Caki2 (cell line): ENCODE measurements at places on chromosomes 4 and X.

- no peak for DNase-seq
These were observed 56.8 kb downstream of the TRPC5 start for GRCh38 chrX:112025753-112026152.

GRCh38 chr4:181968371-181968770 is 274.8 kb upstream of the TENM3 start:
- no peak for DNase-seq

DNA sequence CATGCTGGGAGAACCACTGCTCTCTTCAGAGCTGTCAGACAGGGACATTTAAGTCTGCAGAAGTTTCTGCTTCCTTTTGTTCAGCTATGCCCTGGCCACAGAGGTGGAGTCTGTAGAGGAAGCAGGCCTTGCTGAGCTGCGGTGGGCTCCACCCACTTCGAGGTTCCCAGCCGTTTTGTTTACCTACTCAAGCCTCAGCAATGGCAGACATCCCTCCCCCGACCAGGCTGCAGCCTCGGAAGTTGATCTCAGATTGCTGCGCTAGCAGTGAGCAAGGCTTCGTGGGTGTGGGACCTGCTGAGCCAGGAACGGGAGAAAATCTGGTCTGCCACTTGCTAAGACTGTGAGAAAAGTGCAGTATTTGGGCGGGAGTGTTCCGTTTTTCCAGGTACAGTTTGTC is 118.9 kb downstream of the SLC10A6 start:
- DNase-seq = no peak

GRCh38 chr4:181330654-181331201 is 912.5 kb upstream of the TENM3 start:
- no peak for DNase-seq

DNA sequence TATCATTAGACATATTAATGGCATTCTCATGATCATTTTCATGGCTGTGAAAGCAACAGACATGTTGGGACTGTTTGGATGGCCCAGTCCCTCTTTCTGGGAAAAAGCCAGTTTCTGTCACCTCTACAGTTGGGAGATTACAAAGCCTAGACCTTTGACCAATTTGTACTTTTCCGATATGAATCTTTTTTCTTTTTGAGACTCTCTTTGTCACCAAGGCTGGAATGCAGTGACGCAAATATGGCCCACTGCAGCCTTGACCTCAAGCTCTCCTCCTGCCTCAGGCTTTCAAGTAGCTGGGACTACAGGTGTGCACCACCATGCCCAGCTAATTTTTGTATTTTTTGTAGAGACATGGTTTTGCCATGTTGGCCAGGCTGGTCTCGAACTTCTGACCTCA is 9.4 kb downstream of the TBC1D25 start:
- DNase-seq = no peak
